Mesothelial cell of epicardium (in vitro differentiated cells): ENCODE measurements at places on chromosomes 7 and 10.
A peak's percentile ranks its signal among the peaks of the same experiment; 100 is the strongest.

DNA sequence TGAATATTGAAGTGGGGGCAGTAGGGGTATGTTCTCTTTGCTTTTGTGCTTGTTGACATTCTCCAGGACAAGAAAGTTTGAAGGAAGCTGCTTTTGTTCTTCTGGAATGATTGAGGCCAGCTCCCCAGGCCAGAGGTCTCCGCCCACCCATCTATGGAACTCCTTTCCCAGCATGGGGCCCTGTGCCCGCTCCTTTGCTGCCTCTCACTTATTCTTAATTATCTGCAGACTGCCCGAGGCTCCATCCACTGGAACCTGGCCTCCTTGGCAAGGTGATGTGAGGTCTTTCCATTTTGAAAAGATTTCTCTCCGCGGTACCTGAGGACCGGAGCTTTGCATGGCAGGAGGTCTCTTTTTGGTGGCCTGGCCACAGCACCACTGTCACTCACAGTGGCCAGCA lies 39.3 kb upstream of the MKI67 start:
- no peak overlapping the region for H3K4me3 ChIP-seq
- H3K27ac ChIP-seq, result no peak overlapping the region
- DNase-seq, result no peak

DNA sequence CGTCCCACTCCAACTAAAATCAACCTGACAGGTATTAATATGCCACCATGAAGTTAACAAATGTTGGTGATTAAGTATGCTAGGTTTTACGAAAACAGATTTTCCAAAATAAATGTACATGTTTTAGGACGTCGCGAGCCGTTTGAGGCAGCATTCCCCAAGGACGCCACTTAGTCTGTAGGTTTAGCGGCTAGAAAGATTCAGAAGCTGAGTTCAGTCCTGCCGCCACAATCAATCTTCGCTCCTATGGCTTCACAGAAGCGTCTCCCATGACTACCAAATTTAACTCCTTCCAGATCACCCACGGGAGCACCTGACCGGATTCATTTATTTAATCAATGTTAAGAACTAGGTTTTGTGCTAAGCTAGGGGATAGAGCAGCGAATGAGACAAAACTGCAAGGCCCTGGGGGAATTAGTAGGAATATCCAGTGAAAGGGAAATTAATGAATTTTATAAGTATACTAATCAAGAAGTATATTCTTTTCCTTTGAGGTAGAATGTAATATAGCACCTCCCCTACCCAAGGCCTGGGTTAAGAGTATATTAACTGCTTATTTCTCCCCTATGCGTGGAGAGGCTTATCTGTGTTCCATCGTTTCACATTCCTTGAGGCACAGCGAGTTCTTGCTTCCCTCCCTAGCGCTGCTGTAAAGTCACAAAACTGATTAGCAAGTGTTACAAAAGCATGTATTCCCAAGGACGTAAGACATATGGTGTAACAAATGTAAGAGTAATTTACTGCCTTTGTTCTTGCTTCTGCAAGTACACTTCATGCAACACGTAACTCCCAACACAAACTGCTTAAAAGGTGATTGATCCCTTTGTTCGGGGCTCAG lies 994 bp upstream of the CYP51A1 start:
- no peaks in the 10 kb centered on the region for H3K36me3 ChIP-seq
- no peaks in the 10 kb centered on the region for H3K27me3 ChIP-seq
- H3K4me1 ChIP-seq, result peaks cover 48% of the 10 kb centered on the region
- peak overlapping the region; percentile 97 for H3K4me3 ChIP-seq

- peaks cover 4% of the 10 kb centered on the region for H3K27me3 ChIP-seq
- H3K27ac ChIP-seq, result no peak overlapping the region
- no peak for DNase-seq
- H3K4me1 ChIP-seq, result peaks cover 21% of the 10 kb centered on the region
- no peak overlapping the region for H3K4me3 ChIP-seq
- no peaks in the 10 kb centered on the region for H3K36me3 ChIP-seq
Measured at GRCh38 chr7:99837649-99838361, 10.0 kb downstream of the CYP3A43 start.

GRCh38 chr7:31003721-31004120 lies 40.0 kb downstream of the GHRHR start:
- H3K27ac ChIP-seq, result no peak overlapping the region
- no peak overlapping the region for H3K4me3 ChIP-seq

GRCh38 chr10:110547139-110547761 lies 20.2 kb upstream of the SMC3 start:
- H3K36me3 ChIP-seq, result no peaks in the 10 kb centered on the region
- peaks cover 23% of the 10 kb centered on the region for H3K27me3 ChIP-seq
- no peak for DNase-seq
- no peak overlapping the region for H3K4me3 ChIP-seq

DNA sequence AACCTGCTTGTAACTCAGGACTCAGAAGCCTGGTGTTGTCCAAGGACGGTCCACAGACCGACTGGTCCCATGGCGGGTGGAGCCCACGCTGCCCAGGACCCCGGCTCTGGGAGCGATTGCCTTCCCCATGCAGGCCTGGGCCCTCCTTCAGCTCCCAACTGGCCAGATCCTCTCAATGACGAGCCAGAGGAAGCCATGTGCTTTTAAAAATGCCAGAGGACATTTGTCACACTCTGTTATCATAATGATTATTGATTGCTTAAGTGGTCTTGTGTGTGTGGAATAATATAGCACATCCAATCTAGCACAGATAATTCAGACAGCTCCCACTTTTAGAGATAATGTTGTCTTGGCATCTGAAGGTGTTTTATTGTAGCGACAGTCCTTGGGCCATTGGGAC lies 22.6 kb upstream of the OGDHL start:
- peaks cover 14% of the 10 kb centered on the region for H3K27me3 ChIP-seq
- no peaks in the 10 kb centered on the region for H3K36me3 ChIP-seq
- no peak for DNase-seq
- H3K27ac ChIP-seq, result no peak overlapping the region
- H3K4me3 ChIP-seq, result no peak overlapping the region

DNA sequence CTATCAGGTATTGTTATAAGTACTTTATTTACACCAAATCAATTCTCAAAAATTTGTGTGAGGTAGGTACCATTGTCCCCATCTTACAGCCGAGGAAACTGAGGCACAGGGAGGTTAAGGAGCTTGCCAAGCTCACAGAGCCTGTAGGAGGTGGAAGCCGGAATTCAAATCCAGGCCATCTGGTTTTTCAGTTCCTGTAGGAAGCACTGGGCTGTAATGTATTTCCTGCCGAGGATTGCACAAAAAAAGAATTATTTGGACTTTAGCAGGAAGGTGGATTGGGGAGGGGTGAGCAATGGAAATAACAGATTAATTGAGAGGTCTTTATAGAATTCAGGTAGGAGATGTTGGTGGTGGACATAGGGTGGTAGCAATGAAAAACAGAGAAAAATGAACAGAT lies 315.3 kb upstream of the AUTS2 start:
- DNase-seq, result no peak
- peaks cover 2% of the 10 kb centered on the region for H3K4me1 ChIP-seq
- H3K36me3 ChIP-seq, result no peaks in the 10 kb centered on the region
- no peak overlapping the region for H3K4me3 ChIP-seq
- peaks cover 4% of the 10 kb centered on the region for H3K27me3 ChIP-seq

DNA sequence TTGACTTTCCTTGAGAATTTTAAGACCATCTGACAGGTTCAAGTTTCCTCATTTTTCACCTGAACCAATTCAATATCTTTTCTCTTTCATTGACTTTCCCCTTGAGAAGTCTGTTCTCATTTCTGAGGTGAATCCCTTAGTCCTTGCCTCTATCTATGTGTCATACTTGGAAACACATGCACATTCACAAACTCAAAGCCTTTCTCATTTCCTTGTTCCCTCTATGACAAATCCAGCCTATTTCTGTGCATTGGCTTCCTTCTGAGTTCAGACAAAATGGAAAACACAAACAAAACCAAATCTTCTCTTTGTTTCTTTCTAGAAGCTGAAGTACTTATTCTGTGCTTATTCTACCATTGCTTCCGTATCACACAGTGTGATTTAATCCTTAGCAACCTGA lies 13.8 kb downstream of the PTTG1IP2 start:
- no peak for DNase-seq
- peaks cover 5% of the 10 kb centered on the region for H3K4me1 ChIP-seq
- no peaks in the 10 kb centered on the region for H3K36me3 ChIP-seq
- H3K27ac ChIP-seq, result no peak overlapping the region
- no peaks in the 10 kb centered on the region for H3K27me3 ChIP-seq
- no peak overlapping the region for H3K4me3 ChIP-seq

- H3K27me3 ChIP-seq, result no peaks in the 10 kb centered on the region
- no peak for DNase-seq
- H3K36me3 ChIP-seq, result no peaks in the 10 kb centered on the region
Measured at GRCh38 chr7:92425311-92425947, 21.9 kb upstream of the GATAD1 start.

DNA sequence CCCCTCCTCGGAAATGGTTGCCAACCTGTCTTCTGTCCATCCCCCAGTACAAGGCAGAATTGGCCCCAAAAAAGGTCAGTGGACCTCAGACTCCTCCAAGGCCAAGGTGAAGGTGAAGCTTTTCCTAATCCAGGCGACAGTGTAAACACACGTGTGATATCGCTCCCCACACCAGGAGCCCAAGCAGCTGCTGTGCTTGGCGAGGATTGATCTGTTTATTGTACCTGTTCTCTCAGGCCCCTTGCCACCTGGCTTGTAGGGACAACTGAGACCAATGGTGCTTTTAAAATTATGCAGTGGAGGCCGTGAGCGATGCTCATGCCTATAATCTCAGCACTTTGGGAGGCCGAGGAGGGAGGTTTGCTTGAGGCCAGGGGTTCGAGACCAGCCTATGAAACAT lies 66.1 kb upstream of the GTF2IRD1 start:
- no peaks in the 10 kb centered on the region for H3K4me1 ChIP-seq
- DNase-seq, result no peak
- H3K27ac ChIP-seq, result no peak overlapping the region
- H3K36me3 ChIP-seq, result peaks cover 20% of the 10 kb centered on the region

DNA sequence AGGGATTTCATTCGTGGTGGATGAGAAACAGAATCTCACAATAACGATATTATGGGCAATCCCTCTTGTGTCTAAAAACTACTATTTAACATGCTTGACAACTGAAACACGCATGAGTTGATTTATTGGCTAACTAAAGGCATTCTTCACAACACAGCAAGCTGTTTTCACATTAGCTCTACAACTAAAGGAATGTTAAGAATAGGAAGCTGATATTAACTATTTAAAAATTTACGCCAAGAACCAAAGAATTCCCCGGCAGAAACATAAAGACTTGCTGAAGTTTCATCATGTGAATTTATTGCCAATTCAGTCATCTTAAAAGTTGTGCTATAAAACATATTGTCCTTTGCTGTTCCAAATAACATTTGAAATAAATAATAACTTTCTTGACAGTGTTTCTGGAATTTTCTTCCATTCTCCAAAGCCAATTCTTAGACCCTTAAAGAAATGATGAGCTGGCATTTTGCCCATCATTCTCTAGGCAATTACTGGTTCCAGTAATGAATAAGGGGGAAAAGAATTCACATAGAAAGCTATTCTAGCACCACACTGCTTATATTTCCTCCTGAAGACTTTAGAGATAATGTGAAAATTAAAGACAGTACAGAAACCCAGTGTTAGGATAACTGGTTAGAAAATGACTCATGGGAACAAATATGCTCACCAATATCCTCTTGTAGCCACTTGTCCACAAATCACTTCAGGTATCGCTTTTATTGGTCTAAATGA lies 233.1 kb downstream of the PARD3 start:
- H3K27me3 ChIP-seq, result no peaks in the 10 kb centered on the region
- no peak overlapping the region for H3K4me3 ChIP-seq
- peak overlapping the region; percentile 78 for H3K27ac ChIP-seq
- no peaks in the 10 kb centered on the region for H3K36me3 ChIP-seq
- DNase-seq, result no peak

DNA sequence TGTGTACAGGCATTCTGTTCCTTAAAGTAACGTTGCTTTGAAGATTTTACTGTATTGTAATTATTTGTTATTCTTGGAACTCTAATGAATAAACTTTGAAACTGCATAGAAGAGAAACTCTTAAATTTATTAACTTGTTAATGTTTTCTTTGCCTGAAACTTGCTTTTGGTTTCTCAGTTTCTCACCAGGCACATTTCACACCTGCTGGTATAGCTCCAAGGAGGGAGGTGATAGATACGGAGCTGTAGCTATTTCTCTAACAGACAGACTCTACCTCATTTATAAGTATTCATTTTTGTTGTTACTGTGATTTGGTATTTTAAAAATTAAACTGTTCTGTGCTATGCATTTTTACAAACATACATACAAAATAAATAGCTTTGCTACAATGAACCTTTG lies 32.7 kb downstream of the R3HCC1L start:
- no peak overlapping the region for H3K27ac ChIP-seq
- peaks cover 14% of the 10 kb centered on the region for H3K36me3 ChIP-seq
- H3K4me3 ChIP-seq, result no peak overlapping the region
- no peaks in the 10 kb centered on the region for H3K27me3 ChIP-seq

GRCh38 chr7:68828575-68828974 lies 769.7 kb upstream of the AUTS2 start:
- no peak overlapping the region for H3K4me3 ChIP-seq
- H3K27ac ChIP-seq, result no peak overlapping the region
- peaks cover 5% of the 10 kb centered on the region for H3K36me3 ChIP-seq
- H3K4me1 ChIP-seq, result no peaks in the 10 kb centered on the region

GRCh38 chr10:60664859-60665258 lies 113.4 kb upstream of the CDK1 start:
- H3K27ac ChIP-seq, result no peak overlapping the region
- H3K4me1 ChIP-seq, result peaks cover 22% of the 10 kb centered on the region
- H3K4me3 ChIP-seq, result no peak overlapping the region
- peaks cover 9% of the 10 kb centered on the region for H3K36me3 ChIP-seq
- no peak for DNase-seq

DNA sequence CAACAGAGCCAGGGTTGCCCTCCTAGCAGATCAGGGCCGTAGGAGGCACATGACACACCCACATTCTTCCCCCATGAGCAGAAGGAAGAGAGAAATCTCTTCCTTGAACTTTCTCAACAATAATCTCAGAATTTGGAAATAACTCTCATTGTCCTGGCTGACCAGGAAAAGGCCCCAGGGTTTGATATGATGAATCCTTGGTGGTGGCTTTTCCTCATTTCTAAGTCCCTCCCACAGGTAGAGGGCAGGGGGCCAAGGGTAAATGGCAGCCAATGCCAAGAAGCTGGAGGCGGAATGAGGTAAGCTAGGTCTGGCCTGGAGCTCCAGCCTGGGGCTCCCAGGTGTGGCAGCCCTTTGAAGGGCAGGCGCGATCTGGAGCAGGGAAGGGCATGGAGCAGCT lies 67.8 kb downstream of the GRB10 start:
- H3K4me3 ChIP-seq, result no peak overlapping the region
- H3K27me3 ChIP-seq, result no peaks in the 10 kb centered on the region
- no peak overlapping the region for H3K27ac ChIP-seq
- H3K36me3 ChIP-seq, result no peaks in the 10 kb centered on the region

GRCh38 chr10:72334825-72335393 lies 19.8 kb downstream of the DNAJB12 start:
- no peak overlapping the region for H3K4me3 ChIP-seq
- H3K27me3 ChIP-seq, result no peaks in the 10 kb centered on the region
- peaks cover 10% of the 10 kb centered on the region for H3K36me3 ChIP-seq
- peak overlapping the region; percentile 93 for H3K27ac ChIP-seq
- H3K4me1 ChIP-seq, result peaks cover 49% of the 10 kb centered on the region

- H3K36me3 ChIP-seq, result no peaks in the 10 kb centered on the region
- peak overlapping the region; percentile 23 for H3K4me3 ChIP-seq
- H3K27me3 ChIP-seq, result no peaks in the 10 kb centered on the region
- H3K27ac ChIP-seq, result peak overlapping the region; percentile 85
- peaks cover 41% of the 10 kb centered on the region for H3K4me1 ChIP-seq
Measured at GRCh38 chr10:89283936-89284475, 17.8 kb upstream of the IFIT2 start.

GRCh38 chr10:32004161-32004591 lies 52.0 kb downstream of the KIF5B start:
- peaks cover 6% of the 10 kb centered on the region for H3K4me1 ChIP-seq
- H3K27me3 ChIP-seq, result no peaks in the 10 kb centered on the region
- H3K36me3 ChIP-seq, result peaks cover 9% of the 10 kb centered on the region
- H3K27ac ChIP-seq, result no peak overlapping the region
- no peak overlapping the region for H3K4me3 ChIP-seq
